ENCODE measurements at places on chromosomes 6 and 20.

DNA sequence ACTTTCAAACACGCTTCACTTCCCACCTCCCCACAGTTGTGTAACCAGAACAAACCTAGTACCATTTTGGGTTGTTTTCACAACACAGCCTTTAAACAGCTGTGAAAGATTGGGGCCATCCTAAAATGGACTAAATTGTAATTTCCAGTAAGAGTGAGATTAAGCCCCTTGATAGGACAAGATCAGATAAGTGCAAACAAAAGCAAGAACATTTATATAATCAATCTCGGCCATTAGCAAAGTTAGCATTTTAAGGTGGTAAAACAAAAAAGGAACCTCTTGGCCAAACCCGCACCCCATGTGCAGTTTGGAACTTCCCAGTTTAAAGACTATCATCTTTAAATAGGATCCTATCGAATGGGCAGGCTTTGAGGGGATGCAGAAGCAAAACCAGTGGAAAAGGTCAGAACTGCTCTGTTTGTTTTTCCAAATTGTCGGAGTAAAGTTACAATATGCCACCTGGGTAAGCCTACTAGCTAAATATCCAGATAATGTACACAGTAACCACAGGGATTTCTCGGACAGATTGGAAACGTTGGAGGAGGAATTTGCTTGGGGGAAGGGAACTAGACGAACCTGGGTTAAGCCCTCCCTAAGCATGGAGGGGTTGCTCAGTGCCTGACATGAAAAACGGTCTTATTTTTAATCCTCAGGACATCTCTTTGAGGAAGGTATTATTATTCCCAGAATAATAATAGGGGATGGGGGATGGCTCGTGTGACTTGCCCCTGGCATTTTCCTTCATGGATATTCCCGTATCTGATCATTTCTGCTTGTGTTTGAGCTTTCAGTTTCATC, 159.8 kb upstream of the SALL4 start:
- no peak for DNase-seq

DNA sequence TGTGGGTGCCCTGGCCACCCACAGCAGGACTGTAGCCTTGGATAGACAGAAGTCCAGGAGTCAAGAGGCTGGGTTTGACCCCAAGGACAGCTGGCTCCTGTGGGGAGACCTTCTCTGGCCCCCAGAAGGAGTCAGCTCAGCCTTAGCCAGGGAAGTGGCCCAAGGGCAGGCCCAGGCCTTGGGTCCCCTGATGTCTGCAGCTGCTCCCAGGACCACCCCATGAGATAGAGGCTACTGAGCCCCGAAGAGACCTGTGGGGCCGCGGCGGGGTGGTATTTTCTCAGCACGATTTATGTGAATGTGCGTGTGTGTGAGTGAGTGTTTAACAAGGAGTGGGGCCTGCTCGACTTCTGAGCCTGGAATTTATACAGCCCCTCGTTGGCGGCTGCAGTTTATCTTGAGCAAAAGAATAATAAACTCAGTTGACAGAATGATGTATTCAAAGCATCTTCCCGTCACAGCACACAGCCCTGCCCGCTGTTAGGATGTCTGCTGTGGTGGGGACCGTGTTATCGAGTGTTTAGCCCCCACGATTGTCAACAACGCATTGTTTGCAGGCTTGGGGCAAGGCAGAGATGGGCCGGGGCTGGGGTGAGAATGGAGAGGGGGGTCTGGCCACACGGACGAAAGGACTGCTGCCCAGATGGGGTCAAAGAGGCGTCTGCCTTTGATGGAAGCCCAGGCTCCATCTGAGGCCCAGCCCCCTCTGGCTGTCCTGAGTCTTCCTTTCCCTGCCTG, 163.3 kb downstream of the VEGFA start:
- DNase-seq = no peak

DNA sequence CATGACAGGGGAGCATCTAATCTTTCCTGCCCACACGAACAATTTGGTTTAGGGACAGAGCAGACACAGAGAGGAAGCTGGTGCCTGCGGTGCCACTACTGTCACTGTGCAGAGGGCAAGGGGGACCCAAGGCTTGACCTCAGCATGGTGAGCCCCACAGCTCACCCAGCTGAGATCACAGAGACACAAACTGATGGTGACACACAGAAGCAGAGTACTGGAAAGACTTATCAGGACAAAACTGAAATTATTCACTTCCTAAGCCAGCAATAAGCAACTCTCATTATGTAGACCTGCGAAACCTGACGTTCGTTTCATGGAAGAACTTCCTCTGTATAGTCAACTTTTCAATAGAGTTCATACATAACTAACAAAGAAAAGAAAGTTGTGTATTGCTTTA, 86.1 kb downstream of the HUS1B start:
- DNase-seq = no peak

DNA sequence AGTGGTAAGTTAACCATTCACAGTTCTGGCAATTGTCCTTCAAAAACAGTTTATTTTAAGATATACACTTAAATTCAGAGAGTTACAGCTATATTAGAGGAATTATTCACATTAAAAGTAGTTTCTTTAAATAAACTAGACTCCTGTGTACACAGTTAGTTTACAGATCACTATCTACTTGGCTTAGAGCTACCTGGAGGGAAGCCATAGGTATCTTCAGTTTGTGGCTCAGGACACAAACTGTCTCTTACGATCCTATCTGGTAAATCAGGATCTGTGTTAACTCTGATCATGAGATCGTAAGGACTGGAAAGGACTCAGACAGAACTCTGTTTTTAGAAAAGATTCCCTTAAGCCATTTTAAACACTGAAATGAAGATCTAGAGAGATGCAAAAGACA, 160.9 kb downstream of the REV3L start:
- DNase-seq = no peak

DNA sequence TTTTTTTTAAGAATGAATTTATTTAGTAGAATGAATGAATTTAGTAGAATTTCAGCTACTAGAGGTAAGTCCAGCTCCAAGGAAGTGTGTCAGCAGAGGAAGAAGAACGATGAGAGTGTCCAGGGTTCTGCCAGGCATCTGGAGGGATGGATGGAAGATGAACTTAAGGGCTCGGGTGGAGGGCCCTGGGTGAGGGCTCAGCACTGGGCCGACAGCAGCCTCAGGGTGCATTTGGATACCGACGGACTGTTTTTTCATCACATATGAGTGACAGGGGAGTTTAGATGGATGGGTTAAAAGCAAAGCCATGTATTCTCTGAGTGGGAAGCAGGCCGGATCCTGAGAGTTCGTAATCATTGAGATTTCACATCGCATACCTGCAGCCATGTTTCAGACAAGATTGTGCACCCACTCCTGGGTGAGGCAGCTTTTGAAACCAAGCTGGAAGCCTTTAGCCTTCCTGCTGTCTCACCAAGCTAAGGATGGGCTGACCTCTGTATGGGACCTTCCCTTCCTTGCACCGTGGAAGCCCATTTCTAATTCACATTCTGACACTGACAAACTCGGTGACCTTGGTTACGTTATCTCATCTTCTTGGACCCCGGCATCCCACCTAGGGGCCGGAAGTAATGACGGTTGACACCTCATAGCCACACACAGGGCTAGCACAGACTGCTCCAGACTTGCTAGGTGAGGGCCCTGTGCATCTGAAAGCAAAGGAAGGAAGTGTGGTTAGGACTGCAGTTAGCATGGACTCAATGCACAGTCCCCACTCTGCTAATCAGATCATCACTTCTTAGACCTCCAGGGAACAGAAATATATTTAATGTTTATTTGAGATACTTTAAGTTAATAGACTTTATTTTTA, 228.5 kb downstream of the SLC24A3 start:
- DNase-seq = no peak

GRCh38 chr6:153145591-153145990, 14.5 kb upstream of the RGS17 start:
- no peak for DNase-seq

DNA sequence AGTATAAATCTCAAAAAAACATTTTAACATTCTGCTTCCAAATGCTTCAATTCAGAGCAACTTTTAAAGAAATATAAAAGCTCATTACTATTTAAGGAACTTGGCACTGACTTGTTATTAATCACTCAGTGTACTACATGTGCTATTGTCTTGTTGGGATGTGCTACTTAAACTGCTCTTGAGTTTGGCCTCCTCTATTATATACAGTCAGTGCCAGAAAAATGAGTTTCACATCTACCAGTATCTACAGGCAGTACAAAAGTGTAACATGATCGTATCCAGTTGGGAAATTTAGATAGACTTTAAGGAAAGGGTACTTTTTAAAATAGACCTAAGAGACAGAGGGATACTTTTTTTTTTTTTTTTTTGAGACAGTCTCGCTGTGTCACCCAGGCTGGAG, 627.3 kb upstream of the SLC35B3 start:
- no peak for DNase-seq

DNA sequence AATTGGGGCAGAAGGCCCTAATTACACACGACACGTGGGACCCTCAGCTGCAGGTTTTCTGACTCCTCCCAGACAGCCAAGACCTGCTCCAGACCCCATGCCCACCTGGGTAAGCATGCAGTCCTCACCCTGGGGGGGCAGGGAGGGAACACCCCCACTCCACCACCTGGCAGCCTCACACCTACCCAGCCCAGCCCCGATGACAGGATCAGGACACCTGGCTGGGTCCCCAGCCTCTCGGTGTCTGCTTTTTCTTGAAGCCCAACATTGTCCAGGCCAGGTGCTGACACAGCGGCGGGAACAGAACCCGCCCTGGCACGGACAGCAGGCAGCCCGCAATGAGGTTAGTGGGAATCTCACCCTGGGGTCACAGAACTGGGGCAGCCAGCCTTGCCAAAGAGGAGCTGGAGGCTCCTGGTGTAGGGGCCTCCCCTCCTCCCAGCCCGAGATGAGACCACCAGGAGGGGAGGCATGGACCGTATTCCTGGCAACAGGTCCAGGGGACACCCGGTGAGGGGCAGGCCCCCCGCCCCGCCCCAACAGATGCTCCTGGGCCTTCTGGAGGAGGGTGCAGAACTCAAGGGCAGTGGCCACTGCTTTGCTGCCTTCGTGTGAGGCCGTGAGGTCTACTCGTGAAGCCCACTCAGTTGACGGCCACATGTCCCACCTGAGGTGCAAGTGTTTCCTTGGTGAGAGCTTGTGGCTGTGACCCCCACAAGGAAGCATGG, 103.8 kb downstream of the DLL1 start:
- DNase-seq = no peak

Data from frontal cortex (tissue), 4 donors.